Stimulated activated CD8-positive, alpha-beta memory T cell treated with anti-CD3 and anti-CD28 coated beads, Interleukin-15, amount 100 ng/mL, for 48 hours (primary cell): ENCODE measurements at places on chromosomes 1 and 21.

- no peak for DNase-seq
Measured at GRCh38 chr1:7644086-7644485, 127.0 kb upstream of the VAMP3 start.

GRCh38 chr1:44436401-44437106 is 31.5 kb downstream of the RNF220 start:
- no peak for DNase-seq

- no peak for DNase-seq
Measured at GRCh38 chr1:153750026-153750995, 22.5 kb downstream of the INTS3 start.

DNA sequence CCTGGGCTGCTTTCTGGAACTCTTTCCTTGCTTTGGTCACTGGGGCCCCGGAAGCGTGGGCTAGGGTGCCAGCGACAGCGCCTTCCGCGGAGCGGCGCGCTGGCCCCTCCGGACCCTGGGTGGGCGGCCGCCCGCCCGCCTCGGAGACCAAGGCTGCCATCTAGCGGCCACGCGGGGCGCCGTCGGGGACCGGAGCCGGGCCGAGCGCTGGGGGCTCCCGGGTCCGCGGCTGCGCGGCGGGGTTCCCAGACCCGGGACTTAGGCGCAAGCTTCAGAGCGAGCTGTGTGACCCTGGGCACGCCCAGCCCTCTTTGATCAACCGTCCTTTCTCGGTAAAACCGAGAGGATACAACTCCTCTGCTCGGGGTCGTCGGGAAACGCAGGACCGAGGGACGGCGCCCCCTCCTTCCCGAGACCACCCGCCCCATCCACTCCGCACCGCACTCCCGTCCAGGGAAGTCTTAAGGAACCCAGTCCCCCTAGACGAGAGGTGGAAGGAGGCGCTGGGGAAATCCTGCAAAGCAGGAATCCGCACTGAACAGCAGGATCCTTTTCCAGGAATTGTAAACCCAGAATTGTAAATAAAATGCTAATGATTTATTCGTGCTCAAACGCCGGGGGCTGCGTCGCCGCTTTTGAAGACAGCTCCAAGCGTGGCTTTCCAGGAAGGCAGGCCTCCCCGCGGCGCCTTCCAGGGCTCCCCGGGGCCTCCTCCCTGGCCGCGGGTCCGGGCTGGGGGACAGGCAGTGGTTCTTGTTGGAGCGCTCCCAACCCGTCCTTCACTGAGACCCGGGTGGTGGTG is 41.2 kb downstream of the RRAGC start:
- DNase-seq: peak; percentile 22

- DNase-seq: no peak
Measured at GRCh38 chr21:38858026-38858811, 52.5 kb downstream of the ETS2 start.

DNA sequence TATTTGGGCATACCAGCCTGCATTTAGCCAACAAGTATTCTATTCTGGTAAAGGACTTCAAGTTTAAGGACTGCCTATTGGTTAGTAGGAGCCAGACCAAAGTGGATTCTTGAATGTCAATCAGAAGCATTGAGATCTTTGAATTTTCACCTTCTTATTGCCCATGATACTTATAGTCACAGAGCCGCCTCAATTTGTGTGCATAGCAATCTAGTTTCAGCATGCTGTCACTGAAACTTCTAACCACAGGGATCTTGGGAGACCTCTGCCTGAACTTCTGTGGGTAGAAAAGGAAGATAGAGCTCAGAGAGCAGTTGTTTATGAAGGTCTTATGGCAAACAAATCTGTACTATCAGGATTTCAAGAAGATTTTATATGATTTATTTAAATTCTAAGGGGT is 501.4 kb upstream of the USP24 start:
- no peak for DNase-seq

GRCh38 chr1:3614755-3615742 is 3.7 kb upstream of the MEGF6 start:
- DNase-seq: no peak

DNA sequence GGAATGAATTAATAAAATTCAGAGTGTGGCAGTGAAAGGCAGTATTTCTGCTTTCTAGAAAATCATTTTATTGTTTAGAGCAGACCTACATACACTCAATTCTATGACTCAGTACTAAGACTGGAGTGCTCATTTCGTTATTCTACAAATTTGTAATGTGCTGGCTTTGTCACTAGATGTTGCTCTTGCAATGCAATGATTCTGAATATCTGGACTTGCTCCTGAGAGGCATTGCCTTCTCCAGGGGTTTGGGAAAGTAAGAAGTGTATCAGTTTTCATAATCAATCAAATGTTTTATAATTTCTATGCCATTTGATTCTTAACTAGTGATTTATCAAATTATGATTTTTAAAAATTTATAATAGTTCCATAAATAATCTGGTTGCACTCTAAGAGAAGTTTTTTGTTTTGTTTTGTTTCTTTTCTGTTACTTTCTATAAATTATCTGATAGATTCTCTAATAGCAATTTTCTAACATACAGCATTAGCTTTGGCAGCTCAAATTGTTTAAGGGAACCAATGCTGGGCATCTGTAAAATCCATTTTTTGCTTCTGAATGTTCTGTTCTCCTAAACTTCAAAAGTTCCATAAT is 280.5 kb upstream of the SGIP1 start:
- no peak for DNase-seq

- no peak for DNase-seq
Measured at GRCh38 chr1:5751163-5751540, 241.1 kb downstream of the NPHP4 start.

GRCh38 chr1:51605961-51606723 is 10.8 kb upstream of the OSBPL9 start:
- DNase-seq: no peak

DNA sequence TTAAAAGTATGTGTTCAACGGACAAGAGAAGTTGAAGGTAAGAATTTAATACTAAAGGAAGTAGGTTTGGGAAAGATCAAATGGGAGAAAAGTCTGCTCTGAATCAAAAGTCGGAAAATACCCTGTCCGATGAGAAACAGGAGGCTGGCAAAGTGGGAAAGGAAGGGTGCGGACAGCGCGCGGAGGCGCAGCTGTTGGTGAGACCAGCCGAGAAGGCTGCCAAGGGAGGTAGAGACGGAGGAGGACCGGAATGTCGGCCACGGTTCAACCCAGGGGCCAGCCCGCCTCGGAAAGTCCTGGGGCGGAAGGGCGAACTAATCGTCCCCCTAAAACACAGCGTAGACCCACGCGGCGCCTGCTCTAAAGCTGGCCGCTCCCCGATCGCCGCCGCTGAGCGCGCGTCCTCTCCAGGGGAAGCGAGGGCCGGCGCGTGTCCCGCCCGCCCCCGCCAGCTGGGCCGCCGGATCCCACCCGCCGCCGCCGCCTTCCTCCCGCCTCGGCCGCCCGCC is 639 bp upstream of the SPATA1 start:
- DNase-seq: no peak

- no peak for DNase-seq
Measured at GRCh38 chr1:22508991-22509390, 54.3 kb upstream of the EPHA8 start.

DNA sequence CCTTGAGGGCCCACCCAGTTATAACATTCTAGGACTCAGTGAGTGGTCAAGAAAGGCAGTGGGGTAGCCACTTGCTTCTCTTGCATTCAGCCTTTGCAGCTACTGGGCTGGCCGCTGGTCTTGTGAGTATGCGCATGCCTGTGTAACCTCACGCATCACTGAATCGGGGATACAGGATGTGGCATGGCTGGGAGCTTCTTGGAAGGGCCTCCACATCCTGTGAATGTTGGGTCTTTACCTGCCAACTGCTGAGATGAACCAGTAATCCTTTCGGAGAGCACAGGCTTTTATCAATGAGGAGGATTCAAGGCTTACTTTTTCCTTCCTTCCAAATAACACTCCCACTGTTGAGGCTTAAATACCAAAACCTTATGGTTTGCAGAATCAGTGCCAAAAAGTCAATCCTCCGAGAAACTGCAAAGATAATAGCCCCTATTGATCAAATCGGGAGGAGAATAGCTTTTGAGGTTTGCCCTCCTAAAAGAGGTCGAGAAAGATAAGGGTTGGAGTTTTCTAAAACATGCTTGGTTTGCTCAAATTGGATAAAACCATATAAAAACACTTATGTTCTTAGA is 198.9 kb upstream of the UBE2U start:
- DNase-seq: no peak

- no peak for DNase-seq
Measured at GRCh38 chr1:207352554-207352953, 31.1 kb downstream of the CD55 start.

GRCh38 chr1:183841950-183842794 is 37.3 kb downstream of the RGL1 start:
- no peak for DNase-seq

GRCh38 chr1:173362543-173362942 is 114.6 kb upstream of the PRDX6 start:
- no peak for DNase-seq

- no peak for DNase-seq
Measured at GRCh38 chr1:118563981-118564951, 379.2 kb upstream of the SPAG17 start.

DNA sequence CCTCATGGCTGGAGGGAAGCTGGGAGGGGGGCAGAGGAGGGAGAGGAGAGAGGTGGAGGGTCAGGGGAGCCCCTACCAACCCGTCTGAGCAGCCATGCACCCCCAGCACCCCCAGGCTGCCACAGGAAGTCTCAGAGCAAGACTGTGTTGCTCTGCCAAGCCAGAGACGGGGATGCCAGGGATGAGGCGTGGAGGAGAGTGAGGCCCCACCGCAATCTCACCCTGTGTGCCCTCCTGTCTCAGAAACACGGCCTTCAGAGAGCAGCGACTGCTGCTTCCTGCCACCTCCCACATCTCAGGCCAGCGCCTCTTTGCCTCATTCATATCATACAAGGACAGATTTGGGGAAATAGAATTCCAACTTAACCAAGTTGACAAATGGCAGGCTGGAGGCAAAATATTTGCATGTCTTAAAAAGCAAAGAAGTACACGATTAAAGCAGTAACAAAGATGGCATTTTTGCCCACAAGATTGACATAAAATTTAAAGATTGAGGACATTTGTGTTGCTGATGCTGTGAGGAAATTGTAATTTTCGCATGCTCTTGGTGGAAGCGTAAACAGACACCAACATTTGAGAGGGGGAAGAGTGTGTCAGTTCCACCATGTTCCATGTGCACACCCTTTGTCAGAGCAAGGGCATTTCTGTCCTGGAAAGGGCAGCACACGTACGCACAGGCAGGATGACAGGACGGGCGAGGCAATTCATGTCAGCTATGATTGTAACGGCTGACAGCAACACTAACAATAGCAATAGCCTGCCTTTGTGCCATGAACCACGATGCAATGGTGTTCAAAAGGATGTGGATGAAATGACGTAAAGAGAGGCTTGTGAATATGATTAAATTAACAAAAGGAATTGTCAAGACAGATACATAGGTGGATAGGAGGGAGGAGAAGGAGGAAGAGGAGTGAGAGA is 59.0 kb upstream of the BACE2 start:
- DNase-seq: no peak
